ENCODE measurements at places on chromosomes 3 and 15.

DNA sequence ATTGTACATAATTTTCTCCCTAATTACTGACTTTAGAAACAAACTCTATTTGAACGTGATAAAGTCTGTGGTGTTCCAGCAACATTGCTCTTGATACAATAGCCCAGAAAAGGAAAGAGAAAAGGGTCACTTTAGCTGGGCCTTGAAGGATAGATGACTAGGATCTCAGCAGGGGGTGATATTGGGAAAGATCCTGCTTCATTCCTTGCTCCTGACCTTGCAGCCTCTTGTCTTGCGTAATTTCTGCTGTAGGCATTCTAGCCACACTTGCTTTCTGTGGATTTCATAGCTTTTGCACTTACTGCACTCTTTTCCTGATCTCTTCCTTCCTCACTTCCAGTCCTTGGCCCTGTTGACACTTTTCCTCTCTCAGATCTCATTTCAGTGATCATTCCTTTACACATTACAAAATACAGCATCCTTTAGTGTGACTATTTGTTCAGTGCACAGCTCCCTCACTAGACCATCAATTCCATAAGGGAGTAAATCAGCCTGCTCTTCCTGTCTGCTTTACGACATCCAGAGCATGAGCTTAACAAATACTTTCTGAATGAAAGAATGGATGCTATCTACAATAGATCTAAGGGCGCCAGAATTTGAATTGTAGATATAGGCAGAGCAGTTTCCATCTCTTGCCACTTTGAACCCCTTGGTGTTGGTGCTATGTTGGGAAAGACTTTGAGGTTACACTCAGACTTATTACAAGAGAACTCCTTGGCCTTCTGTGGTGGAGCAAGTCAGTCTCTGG is 559.6 kb upstream of the MDFIC2 start:
- DNase-seq = no peak

GRCh38 chr3:52234516-52235447 is 4.2 kb downstream of the TWF2 start:
- DNase-seq = no peak

GRCh38 chr3:177746337-177746933 is 549.2 kb upstream of the TBL1XR1 start:
- no peak for DNase-seq

DNA sequence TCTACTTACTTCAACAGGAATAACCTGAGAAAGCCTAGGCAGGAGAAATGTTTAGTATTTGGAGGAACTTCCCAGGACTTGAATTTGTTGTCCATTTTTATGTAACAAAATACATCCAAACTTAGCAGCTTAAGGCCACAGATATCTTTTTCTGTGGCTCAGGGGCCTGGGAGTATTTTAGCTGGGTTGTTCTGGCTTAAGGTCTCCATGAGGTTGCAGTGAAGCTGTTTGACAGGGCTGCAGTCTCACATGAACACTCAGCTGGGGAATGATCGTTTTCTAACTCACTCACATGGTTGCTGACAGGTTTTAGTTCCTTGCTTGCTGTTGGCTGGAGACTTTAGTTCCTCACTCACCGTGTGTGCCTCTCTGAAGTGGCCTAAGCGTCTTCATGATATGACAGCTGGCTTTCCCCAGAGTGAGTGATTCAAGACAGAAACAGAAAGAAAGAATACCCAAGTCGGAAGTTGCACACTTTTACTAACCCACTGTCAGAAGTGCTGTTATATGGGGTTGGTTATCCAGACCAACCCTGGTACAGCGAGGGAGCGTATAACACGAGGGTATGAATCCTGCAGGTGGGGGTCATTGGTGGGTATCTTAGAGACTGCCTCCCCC is 229.7 kb upstream of the TBL1XR1 start:
- DNase-seq = no peak

GRCh38 chr3:101588616-101589015 is 14.6 kb downstream of the PCNP start:
- no peak for DNase-seq

GRCh38 chr3:101779822-101780381 is 891 bp downstream of the NXPE3 start:
- DNase-seq = no peak

Measured in right forelimb (tissue), 1 donor.